ENCODE measurements at places on chromosomes 13 and 19. TPM values are rescaled to one million over a fixed set of nuclear protein-coding genes. Genes with fewer than 3 reads are reported as not detected.

- no peak for DNase-seq
Measured at GRCh38 chr19:14135985-14136508, 342 bp downstream of the ASF1B start.

DNA sequence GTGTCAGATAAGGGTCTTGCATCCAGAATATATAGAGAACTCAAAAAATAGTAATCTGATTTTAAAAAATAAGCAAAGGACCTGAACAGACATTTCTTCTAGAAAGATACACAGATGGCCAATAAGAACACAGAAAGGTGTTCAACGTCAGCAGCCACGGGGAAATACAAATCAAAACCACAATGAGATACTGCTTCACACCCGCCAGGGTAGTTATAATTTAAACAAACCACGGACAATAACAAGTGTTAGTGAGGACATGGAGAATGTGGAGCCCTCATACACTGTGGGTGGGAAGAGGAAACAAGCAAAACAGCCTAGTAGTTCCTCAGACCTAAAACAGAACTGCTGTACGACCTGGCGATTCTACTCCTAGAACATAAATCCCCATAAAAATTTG, 26.7 kb upstream of the NAPA start:
- DNase-seq, result no peak

GRCh38 chr19:45496349-45496953, 396 bp downstream of the RTN2 start:
- DNase-seq, result peak; percentile 80

GRCh38 chr19:51647318-51647717, 693 bp upstream of the SIGLEC14 start:
- no peak for DNase-seq

DNA sequence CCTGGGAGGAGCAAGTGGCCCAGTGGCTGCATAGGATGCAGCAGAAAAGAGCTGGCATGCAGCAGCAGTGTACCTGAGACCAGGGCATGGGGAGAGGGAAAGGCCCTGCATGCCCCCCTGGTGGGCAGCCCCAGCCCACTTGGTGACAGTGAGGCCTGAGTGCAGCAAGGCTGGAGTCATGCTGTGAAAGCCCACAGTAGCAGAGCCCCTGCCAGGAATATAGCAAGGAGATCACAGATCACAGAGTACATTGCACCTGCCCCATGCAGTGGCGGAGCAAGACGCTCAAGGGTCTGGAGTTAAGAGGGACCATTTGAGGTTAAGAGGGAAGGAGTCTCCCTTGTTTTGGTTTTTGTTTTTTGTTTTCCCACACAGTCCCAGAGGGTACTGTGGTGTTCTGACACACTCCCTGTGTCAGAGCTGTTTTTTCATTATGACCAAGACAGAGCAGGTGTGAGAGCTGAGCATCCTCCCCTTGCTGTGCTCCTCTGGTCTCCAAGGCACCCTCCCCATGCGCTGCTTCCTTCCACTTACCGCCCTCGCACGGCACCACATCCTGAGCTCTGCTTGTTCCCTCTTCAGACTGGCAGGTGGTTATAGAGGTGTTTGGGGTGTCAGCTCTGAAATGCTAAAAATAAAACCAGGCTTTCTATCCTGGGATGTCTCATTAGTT, 85.0 kb upstream of the UBL3 start:
- DNase-seq, result no peak

DNA sequence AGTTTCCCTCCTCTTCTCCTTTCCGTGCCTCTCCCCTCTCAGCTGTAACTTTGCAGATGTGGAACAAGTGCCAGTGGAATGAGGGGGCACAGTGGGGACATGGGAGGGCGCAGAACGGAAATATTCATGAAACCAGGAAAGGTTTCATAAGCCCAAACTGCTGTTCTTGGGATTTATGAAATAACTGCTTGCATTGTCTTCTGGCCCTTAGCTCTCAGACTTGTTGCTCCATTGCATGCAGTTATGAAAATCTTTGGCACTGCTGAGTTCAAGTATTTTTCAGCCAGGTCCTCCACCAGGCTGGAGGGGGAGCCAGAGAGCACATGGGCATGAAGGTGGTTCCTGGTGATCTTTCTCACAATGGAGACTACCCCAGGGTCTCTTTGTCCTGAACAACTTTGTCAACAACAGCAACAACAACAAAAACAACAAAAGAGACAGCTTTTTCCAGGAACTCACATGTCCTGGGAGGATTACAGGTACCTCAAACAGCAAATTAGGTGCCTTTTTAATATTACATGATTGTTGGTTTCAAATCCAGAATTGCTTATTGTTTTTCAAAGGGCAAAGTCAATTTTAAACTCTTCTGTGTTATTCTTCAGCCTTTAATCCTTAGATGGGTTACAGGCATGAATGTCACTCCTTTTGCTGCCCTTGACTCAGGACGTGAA, 1.5 kb downstream of the RGCC start:
- peak; percentile 37 for DNase-seq

- no peak for DNase-seq
Measured at GRCh38 chr13:70203661-70204229, 95.5 kb upstream of the KLHL1 start.

GRCh38 chr13:59061621-59062020, 1102.1 kb downstream of the DIAPH3 start:
- no peak for DNase-seq

GRCh38 chr13:90438576-90438975, 908.9 kb upstream of the MIR17HG start:
- no peak for DNase-seq

The SELENOV gene
- total RNA-seq, result 0.50 TPM

The PROZ gene
- total RNA-seq, result 5.4 TPM

The DMPK gene
- 25.2 TPM for total RNA-seq

The ZNF534 gene
- total RNA-seq, result not detected

The SERPINE3 gene
- 53.6 TPM for total RNA-seq
